ENCODE measurements at places on chromosomes 2 and 18. TPM values are rescaled to one million over a fixed set of nuclear protein-coding genes. Genes with fewer than 3 reads are reported as not detected.
A peak's percentile ranks its signal among the peaks of the same experiment; 100 is the strongest.

GRCh38 chr18:53796040-53796729 lies 428.3 kb downstream of the MBD2 start:
- no peak for DNase-seq

DNA sequence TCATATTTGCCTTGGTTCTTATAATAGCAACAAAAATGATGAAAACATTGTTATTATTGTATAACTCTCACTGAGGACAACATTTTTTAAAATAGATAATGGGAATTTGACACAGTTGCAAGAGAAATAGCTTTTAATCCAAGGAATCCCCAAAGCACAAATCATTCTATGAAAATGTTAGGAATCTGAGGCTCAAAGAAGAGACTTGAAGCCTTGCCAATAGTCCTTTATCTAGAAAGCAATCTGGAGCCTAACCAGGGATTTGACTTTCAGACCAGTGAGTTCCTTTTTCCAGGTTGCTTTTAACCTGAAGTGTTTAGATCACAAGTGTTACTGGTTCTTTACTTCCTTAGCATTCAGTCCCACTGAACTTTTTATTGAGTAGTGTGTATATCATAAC lies 574.5 kb upstream of the ZEB2 start:
- no peak for DNase-seq

DNA sequence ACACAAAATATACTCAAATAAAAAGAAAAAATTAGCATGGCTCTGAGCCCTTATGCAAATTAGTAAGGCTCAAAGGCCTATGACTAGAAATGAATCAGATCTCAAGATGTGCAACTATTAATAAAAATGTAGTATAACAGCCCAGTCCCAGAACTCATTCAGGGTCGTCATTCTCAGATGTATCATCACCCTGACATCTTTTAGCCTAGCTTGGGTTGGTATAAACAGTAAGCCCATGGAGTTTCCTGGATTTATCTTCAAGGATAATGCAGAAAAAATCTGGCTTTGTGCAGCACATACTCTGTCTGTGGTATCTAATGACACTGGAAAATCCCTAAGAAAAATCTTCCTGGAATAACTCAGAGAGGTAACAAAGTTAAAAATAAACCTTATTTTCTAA lies 239.3 kb downstream of the ZNF385B start:
- no peak for DNase-seq

The NEU2 gene
- not detected for total RNA-seq

DNA sequence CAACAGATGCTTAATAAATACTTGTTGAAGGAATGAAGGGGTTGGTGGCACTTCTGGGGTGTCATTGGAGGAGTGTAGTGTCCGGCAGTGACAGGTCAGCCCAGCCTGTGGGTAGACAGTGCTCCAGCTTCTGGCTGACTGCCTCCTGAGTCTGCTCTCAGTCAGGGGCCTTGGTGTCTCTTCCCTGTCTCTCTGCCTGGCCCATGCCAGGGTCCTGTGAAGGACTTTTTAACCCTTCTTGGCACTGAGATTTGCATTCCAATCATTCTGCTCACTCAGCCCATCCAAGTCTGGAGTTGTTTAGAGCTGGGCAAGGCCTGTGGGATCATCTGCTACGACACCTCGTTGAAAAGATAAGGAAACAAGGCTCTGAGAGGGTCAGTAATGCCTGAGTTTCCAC lies 1.4 kb upstream of the KCNK3 start:
- DNase-seq: no peak

- no peak for DNase-seq
These were observed 21.2 kb downstream of the SPP2 start for GRCh38 chr2:234071664-234072063.

GRCh38 chr2:236965021-236965840 lies 120.5 kb upstream of the COPS8 start:
- no peak for DNase-seq

The LRRTM4 gene
- total RNA-seq: not detected

- DNase-seq: peak; percentile 76
These were observed 98.2 kb upstream of the HNMT start for GRCh38 chr2:137865954-137866540.

The BOK gene
- 0.17 TPM for total RNA-seq

- DNase-seq: no peak
These were observed 678.7 kb downstream of the EPHA4 start for GRCh38 chr2:220893411-220893810.

The VSNL1 gene
- total RNA-seq: not detected

DNA sequence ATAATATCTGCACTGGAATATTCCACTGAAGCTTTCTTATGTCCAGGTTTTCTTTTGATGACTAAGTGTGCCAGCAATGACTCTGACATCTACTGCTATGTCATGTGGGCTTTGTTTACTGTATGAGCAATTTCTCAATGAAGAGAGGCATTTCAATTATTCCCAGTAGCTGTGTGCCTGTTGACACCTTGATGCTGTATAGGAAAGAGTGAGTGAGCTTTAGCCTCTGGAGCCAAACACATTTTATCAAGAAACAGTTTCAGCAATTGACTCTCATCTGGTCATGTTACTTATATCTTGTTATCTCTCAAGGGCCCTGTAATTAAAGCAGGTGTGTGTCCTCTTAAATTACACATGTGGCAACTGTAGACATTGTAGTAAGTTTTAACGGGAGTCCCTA lies 493.2 kb upstream of the FANCL start:
- DNase-seq: no peak

The IL1A gene
- total RNA-seq: 9.4 TPM

DNA sequence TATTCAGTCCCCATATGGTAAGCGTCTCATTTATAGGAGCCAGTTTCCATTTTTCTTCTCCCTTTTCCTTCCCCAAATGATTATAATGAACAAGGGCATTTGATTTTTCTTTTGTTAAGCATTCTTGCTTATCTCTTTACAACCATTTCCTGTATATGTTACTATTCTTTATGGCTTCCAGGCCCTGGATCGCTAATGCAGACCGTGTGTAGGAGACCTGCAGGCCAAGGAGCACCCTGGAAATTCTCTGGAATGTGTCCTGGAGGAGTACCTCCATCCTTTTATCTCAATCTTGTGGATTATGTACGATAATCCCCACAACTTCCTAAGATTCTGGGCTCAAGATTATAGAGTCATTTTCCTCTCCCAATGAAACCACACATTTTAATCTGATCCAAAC lies 439.6 kb upstream of the MMADHC start:
- DNase-seq: no peak

DNA sequence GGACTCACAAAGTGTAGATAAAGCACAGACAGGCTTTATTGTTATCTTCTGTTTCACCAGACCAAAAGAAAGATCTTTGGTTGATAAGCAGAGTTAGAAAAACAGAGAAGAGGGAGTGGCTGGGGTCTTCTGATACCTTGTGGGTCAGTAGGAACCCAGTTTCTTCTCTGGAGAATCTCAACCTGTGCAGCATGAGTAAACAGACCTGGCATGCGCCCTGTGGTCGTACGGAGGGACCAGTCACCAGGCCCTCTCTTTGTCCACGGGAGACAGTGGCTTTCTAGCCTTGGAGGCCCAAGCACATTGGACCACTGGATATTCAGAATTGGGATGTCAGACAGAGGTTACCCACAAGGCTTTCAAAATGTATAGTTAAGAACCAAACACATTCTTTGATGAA lies 418.9 kb upstream of the FANCL start:
- DNase-seq: no peak
